ENCODE measurements at places on chromosomes 2 and 18.

DNA sequence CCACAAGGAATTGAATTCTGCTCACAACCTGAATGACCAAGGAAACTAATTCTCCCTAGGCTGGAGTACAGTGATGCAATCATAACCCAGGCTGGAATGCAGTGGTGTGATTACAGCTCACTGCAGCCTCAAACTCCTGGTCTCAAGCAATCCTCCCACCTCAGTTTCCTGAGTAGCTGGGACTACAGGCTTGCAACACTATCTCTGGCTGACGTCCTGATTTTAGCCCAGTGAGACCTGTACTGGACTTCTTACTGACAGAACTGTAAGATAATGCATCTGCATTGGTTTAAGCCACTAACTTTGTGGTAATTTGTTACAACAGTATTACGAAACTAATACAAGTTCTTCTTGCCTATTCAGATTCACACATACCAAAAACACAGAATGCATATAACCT, 9.5 kb upstream of the KDSR start:
- no peak for DNase-seq

- DNase-seq: no peak
These were observed 37.4 kb downstream of the NCK2 start for GRCh38 chr2:105782123-105782522.

DNA sequence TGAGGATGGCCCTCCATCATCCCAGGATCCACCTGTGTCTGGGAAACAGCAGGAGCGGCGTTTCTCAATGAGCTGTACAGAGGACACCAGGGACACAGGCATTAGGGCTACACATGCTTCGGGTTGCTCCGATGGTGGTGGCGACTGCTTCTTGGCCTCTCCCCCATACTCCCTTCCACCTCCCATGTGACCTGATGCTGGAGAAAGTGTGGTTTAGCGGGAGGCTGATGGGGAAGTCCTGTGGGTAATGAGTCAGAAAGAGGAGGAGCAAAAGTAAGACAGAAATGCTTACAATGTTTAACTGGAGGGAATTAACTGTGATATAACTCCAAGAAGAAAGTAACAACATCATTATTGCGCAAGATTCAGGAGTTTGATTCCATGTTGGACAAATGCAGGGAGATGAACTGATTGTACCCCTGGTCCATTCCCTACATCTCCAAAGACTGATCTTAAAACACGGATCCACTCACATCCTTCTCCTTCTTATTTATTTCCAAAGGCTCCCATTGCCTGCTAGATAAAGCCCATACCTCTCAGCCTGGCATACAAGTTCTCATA, 186.6 kb downstream of the NRP2 start:
- no peak for DNase-seq

- DNase-seq: no peak
These were observed 122.1 kb downstream of the MGAT5 start for GRCh38 chr2:134375935-134376334.

DNA sequence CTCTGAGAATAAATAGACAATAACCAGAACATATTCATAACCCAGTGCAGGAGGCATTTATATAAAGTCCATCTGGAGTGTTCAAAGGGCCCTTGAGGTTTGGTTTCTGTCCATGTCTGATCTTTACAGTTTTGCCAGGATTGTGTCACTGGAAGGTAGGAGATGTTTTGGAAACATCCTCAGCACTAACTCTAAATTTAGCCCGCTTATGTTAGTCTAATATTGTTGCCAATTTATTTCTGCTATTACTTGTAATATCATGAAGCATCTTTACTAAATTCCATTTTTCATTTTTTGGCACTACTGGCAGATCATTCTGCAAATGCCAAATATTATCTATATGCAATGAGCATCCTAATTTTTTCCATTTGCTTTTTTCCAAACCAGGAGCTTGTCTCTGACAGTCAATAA, 22.4 kb upstream of the REV1 start:
- no peak for DNase-seq

DNA sequence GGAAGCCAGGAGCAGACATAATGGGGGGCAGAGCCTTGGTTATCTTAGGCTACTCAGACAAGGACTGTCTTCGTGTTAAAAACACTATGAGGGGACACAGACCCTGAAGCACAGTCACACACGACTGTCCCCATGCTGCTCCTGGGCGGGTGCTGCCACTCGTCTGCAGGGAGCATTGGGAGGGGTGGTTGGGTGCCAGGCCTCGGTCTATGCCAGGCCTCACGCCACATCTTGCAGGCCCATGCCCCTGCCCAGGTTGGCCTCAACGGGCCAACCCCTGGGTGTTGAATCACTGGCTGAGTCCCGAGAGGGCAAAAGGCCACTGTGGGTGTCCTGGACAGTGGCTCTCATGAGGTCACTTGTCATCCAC, 97.9 kb downstream of the USP40 start:
- no peak for DNase-seq

DNA sequence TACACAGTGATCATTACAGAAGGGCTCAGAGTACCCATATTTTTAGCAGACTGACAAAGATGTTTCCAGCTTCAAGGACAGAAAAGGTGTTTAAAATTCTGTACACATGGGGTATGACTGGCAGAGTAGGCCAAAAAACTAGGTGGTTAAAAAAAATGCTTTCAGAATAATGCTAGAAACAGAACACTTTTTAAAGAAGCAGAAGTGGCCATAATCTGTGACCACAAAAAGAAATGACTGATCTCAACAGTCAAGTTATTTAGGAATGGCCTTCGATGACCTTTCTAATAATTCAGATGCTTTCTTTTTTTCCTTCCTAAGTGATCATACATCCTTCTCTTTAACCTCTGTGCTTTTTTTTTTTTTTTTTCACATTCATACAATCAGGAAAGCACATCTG, 4.1 kb upstream of the AQP4 start:
- DNase-seq: no peak

DNA sequence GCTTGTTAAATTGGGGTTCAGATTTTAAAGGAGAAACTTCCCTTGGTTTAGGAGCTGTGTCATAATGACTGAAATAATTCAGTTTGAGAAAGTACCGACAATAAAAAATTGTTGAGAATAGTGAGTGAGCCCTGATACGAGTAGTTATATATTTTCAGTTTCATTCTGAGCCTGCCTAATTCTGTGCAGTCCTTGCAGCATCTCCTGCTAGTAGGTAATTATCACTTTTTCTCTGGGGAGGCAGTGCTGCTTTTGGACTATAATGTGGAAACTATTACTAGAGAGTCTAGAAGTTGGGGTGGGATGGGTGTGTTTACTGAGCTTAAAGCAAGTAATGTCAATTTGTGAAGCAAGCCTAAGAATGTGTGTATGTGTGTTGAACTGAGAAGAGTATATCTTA, 21.7 kb downstream of the ZNF638 start:
- no peak for DNase-seq

- DNase-seq: no peak
These were observed 96.1 kb upstream of the PIK3C3 start for GRCh38 chr18:41858761-41859555.

GRCh38 chr18:27627927-27628326, 442.8 kb upstream of the CHST9 start:
- no peak for DNase-seq

- DNase-seq: no peak
These were observed 68.6 kb downstream of the FHOD3 start for GRCh38 chr18:36365836-36366775.

DNA sequence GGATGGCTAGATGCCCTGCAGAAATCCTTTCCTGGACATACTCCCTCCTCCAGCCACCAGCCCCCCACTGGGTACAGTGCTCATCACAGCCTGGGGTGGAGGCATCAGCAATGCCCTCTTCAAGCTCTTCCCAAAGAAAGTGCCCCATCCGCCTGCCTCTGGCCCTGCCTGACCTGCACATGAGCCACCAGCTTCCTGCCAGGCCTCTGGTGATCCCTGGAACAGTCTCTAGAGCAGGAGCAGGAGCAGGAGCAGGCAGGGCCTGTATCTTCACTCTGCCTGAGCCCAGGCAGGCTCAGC, 54.1 kb upstream of the CAB39 start:
- DNase-seq: no peak

DNA sequence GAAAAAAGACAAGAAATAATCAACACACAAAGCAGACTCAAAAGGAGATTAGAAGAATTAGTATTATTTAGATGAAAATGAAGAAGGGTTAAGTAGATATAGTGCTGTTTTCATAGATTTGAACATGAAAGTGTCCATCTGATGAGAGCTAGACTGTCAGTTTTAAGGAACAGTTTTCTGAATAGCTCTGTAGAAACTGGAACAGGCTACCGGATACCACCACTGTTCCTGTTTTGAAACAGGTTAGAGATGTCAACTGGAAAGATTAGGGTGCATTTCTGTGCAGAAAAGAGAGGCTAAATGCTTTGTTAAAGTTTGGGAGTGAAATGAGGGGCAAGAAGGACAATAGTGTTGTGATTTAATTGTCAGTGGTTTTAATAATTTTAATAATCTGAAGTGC, 908.8 kb downstream of the CNTNAP5 start:
- no peak for DNase-seq

GRCh38 chr2:239762106-239762505, 263.0 kb downstream of the NDUFA10 start:
- DNase-seq: no peak

DNA sequence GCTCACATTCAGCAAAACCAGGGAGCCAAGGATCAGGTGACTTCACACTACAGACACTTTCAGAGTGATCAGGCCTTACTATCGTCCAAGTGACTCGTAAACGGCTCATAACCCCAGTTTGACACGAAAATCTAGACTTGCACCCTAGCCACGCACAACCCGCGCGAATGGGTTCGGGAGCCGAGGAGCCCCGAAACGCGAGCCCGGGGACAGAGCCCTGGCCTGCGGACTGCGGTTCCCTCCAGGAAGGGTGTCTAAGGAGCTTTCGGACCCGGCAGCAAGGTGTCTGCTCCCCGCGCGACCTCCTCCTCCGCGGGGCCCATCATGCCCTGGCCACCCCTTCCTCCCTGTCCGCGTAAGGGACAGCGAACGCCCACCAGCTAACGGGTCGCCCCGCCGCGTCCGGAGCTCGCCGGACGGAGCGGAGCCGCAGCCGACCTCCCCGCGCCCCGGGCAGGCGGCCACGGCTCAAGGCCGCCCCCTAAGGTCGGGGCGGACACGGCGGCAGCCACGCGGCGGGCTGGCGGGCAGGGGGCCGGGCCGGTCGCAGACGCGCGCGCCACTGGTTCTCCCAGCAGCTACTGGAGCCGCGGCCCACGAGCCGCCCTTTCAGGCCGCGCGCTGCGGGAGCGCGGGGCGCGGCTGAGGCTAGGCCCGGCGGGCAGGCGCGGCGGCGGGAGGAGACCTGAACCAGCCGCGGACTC, 575 bp downstream of the ATL2 start:
- peak; percentile 73 for DNase-seq

DNA sequence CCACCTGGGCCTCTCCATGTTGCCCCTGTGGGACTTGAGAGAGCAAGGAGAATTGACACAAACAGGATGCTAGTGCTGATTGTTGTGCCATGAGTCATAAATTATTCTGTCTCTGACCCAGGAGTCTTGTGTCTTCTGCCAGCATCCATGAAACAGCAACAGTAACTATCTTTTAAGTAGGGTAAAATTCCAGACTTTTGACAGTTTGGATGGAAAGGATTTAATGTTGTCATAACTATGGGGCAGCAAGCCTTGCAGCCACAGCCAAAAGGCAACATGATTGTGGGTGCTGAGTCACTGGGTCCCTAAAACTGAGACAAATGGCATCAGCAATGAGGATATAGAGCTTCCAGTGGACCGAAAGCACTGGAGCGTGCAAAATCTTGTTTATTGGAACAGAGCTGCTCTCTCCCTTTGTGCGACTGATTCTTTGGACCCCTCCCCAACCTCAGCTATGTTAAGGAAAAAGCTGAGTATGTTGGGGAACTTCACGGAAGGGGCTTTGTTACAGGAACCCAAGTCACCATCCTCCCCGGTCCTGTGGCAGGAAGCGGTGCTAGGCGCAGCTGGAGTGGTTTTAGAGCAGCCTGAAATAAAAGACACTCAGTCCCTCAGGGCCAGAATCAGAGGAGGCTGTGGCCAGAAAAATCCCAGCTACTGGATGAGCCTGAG, 9.6 kb upstream of the ITPRIPL1 start:
- DNase-seq: no peak

GRCh38 chr2:237196409-237196808, 110.7 kb downstream of the COPS8 start:
- no peak for DNase-seq

DNA sequence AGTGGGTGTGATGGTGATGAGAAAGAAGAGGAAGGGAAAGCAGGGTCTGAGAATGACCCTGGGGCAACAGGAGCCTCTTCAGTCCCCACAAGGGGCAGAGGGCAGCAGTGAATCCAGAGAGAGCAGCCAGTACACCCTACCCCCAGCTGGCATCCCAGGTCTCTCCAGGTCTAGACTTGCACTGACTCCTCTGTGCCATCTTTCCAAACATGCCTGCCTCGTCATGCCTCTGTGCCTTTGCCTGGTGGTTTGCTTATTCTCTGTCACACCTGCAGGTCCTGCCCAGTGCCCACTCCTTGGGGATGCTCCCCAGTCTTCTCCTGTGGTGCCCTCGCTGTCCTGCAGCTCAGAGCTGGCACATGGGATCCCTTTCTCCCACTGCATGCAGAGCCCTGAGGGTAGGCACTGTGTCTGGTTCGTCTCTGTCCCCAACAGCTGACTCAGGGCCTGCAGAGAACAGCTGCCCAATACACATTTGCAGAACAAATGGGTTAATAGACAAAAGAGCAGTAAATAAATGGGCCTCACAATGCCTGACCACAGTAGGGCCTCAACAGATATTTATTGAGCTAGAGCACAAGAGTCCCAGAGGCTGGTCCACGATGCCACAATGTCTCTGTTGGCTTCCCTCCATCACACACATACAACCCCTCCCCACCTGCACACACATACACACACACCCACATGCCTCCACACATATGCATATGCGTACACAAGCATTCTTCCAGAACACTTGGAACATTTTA, 89.8 kb downstream of the HS1BP3 start:
- no peak for DNase-seq

- DNase-seq: no peak
These were observed 447.7 kb downstream of the NRXN1 start for GRCh38 chr2:50584185-50584584.

DNA sequence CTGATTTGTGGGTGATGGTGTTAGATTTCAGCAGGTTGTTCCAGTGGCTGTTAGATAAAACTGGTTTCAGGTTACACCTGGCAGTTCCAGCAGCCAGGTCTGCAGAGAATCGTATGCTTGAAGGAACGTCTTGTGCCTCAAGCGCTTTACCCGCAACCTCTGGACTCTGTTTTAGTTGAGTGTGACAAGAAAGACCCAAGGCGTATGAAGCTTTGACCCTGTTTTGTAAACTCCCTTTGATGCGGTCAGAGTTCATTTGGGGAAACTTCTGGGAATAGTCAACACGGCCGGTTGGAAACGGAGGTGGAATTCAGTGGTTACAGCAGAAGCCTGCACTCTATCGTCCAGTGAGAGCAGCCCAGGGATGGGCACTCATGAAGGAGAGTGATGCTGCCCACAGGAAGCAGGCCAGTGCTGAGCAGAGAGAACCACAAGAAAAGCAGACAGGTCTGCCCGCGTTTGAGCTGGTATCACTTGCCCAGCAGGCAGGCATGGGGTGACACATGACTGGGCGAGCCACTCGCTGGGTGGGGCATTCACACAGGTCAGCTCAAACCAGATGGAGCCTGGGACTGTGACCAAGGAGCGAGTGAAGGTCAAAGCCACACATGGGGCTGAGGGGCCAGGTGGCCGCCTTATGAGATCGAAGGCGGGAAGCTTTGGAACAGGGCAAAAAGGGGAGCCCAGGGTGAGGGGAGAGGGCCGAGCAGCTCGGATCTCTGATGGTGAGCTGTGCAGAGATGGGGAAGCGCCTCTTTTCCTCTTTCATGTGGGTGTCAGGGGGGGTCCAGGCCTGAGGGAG, 99.6 kb upstream of the MBOAT2 start:
- DNase-seq: no peak

- no peak for DNase-seq
These were observed 25.4 kb downstream of the UBE2E3 start for GRCh38 chr2:181005809-181006208.

GRCh38 chr2:97739020-97739892, 25.9 kb downstream of the ZAP70 start:
- DNase-seq: no peak

Measured in activated CD4-positive, CD25-positive, alpha-beta regulatory T cell treated with anti-CD3 and anti-CD28 coated beads, Interleukin-2, amount 50 U/mL, for 72 hours (primary cell).